ENCODE measurements at places on chromosomes 5 and 9.
A peak's percentile ranks its signal among the peaks of the same experiment; 100 is the strongest.

DNA sequence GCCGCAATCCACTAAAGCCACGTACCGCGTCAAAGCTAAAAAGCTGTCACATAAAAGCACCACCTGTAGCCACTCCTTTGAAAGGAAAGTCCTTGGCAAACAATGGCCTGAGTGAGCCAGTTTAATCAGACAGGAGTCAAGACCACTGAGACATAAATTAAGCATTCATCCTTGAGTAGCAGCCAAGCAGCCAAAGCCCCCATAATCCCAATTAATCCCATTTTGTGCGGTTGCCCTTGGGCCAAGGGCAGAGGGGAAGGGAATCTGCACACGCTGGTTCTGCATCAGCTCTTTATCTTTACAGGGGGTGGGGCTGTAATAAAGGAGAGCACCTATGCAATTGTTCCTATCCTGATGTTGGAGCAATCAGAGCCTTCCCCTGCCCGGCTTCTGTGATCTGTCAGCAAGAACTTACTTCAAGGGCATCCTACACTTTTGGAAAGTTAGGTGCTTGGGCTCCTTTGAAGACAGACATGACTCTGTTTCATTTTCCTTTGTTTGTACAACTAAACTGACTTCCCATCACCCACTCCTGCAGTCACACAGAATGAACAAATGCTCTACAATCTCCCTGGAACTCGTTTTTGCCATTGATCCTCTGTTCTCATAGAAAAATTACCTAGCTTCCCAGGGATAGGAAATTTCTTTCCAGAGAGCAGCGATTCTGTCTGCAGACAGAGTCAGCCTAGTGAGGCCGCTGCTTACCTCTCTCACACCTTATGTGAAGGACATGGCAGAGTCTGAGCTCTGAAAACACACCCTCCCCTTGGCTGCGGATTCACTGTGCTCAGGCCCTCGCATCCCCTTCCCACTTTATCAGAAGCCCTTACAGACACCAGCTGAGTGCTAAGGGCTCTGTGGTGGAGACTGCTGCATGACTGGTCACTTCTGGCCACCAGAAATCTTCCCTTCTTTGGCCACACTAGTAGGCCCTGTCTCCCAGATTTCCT lies 116.2 kb upstream of the TBCA start:
- DNase-seq = no peak

DNA sequence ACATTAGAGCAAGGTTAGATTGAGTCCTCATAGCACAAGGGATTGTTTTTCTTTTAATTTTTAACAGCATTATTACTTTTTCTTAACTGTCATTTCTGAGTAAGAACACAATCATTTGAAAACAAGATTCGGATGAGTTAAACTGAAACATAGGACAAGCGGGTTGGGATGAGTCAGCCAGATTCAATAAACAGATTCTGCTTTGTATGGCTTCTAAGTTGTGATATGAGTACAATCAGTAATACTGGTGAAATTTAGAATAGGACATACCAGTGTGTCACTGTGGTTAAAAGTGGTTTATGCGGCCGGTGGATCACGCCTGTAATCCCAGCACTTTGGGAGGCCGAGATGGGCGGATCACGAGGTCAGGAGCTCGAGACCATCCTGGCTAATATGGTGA lies 364.3 kb upstream of the CDH10 start:
- DNase-seq = no peak

DNA sequence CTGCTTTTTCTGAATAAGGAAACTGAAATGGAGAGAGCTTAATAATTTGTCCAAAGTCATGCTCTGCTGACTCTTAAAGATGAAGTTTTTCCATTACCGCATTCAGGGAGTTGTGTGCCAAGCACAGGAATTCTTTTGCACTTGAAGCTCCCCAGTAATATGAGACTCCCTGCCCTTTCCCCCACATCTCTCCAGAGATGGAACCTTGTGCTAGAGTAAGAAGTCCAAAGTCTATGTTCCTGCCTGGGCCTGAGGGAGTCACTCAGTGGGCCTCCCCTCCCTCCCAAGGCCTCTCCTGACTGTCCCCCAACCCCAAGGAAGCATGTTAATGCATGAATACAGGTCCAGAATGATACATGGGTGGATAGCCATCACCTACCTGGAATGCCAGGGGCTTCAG lies 173.3 kb upstream of the SEMA6A start:
- DNase-seq = no peak

- peak; percentile 89 for DNase-seq
Measured at GRCh38 chr5:1789834-1790471, 9.7 kb downstream of the MRPL36 start.

DNA sequence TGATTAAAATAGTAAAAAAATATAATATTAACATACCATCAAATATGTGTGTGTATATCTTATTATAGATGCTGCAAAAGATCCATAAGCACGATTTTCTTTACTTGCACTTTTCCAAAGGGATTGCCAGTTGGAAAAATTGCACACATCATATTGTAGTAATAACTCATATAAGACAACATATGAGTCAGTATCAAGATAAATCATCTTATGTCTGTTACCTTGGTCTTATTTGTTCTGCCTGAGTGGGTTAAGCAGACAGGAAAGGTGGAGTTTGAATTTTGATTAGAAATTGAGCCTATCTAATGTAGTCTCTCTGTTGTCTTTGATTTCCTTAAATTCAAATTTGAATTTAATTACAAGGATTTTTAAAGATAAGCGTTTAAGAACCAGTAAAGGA lies 24.6 kb downstream of the LYSMD3 start:
- DNase-seq = no peak

- no peak for DNase-seq
Measured at GRCh38 chr5:36756848-36757247, 119.7 kb upstream of the NIPBL start.

- peak; percentile 70 for DNase-seq
Measured at GRCh38 chr5:180799902-180800801, 2.5 kb downstream of the MGAT1 start.

DNA sequence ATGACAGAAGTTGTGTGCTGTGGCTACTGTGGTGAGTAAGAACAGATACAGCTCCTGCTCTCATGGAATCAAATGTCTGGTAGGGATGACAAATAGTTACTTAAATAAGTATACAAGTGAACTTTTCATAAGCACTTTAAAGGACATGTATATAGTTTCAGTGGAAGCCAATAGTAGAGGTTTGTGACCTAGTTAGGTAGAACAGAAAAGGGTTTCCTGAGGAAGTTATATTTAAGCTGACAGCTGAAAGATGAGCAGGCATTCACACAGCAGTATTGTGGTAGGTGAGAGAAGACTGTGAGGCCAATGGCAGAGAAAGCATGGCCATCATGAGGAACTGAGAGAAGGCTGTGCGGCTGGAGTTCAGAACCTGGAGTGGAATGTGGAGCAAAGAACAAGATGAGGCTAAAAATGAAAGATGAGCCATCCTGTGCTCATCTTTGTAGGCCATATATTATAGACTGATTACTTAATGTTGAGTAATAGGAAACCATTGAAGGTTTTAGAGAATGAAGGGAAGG lies 15.4 kb downstream of the FAM174A start:
- DNase-seq = no peak
